Hair follicle dermal papilla cell (primary cell): ENCODE measurements at places on chromosomes 6 and 20. TPM values are rescaled to one million over a fixed set of nuclear protein-coding genes. Genes with fewer than 3 reads are reported as not detected.

Gene IL17A
- total RNA-seq: not detected in 2 replicates

Gene ABHD12
- total RNA-seq: 21.4 and 28.7 TPM in 2 replicates

Gene TMC2
- total RNA-seq: not detected in 2 replicates

Gene OLIG3
- not detected in 2 replicates for total RNA-seq

Gene SCRT2
- not detected in 2 replicates for total RNA-seq

Gene TAB2
- total RNA-seq: 36.7 and 45.6 TPM in 2 replicates

Gene GCNT2
- 0.16 TPM in 1 of 2 replicates, not detected in the other for total RNA-seq

Gene ACSS1
- total RNA-seq: 11.7 and 15.9 TPM in 2 replicates

Gene POU5F1
- total RNA-seq: 0.61 TPM in 1 of 2 replicates, not detected in the other

Gene SPTLC3
- total RNA-seq: 3.6 and 6.7 TPM in 2 replicates

Gene WFDC10B
- 0.32 TPM in 1 of 2 replicates, not detected in the other for total RNA-seq

Gene C20orf173
- not detected in 2 replicates for total RNA-seq

Gene AK9
- total RNA-seq: 3.3 and 3.9 TPM in 2 replicates

Gene GPR6
- not detected in 2 replicates for total RNA-seq

Gene VWA7
- total RNA-seq: under 0.01 and 0.97 TPM in 2 replicates

Gene OXT
- total RNA-seq: not detected in 2 replicates

Gene RALGAPA2
- 7.3 and 8.6 TPM in 2 replicates for total RNA-seq

Gene COL21A1
- total RNA-seq: 9.4 and 12.0 TPM in 2 replicates

Gene SIRPG
- total RNA-seq: not detected in 2 replicates

Gene EYS
- under 0.01 TPM in 2 replicates for total RNA-seq

Gene PLN
- under 0.01 TPM in 1 of 2 replicates, not detected in the other for total RNA-seq
